ENCODE measurements at places on chromosomes 1 and 21. TPM values are rescaled to one million over a fixed set of nuclear protein-coding genes. Genes with fewer than 3 reads are reported as not detected.

The AMY1B gene
- not detected for total RNA-seq

The PLA2G5 gene
- total RNA-seq: 47.1 TPM

The SPRR2G gene
- total RNA-seq: not detected

The ABCG1 gene
- total RNA-seq: 11.1 TPM

The NES gene
- total RNA-seq: 94.7 TPM

GRCh38 chr1:172585348-172585747 lies 52.4 kb downstream of the SUCO start:
- no peak for DNase-seq

DNA sequence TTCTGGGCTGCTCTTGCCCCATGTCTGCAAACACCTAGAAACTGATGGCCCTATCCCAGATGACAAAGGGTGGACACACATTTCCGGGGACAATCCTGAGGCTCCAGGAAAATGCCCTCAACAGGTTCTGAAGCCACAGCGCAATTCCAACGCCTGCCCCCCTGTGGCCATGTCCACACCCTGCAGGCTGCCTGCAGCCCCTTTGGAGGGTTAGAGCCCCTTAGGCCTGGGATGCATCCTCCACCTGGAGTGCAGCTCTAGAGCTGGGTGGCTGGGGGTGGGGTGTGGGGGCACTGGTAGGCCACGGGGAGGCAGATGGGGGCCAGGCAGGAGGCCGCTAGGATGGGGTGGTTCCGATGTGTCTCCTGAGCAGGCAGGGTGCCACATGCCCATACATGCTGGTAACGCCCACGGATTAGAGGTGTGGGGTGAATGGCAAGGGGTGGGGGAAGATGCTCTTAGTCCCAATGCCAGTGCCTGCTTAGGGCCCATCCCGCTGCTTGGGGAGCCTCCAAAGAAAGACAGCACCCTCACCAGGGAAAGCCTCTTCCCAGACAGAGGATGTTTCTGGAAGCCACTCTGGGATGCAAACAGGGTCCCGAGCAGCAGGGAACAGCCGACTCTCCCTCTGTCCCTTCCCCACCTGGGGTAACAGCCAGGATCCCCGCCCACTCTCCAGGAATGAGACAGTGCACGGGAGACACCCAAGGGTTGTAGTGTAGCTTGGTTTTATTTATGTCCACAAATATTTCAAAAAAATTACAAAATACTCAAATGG lies 34.0 kb downstream of the SLC45A1 start:
- peak; percentile 46 for DNase-seq

DNA sequence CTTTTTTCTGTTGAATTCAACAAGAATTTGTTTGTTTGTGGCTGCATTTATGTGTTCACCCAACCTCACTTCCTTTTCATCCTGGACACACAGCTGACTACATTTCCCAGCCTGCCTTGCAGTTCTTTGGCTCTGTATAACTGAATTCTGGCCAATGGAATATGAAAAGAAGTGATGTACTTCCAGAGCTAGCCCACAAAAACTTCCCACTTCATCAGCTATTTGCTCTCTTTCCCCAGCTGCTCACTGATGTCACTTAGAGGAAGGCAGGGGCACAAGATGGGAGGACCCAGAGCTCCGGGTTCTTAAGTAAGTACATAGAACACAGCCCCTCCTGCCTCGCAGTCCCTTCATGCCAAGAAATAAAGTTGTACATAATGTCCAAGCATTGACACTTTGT lies 235.0 kb upstream of the FGGY start:
- DNase-seq: peak; percentile 66

DNA sequence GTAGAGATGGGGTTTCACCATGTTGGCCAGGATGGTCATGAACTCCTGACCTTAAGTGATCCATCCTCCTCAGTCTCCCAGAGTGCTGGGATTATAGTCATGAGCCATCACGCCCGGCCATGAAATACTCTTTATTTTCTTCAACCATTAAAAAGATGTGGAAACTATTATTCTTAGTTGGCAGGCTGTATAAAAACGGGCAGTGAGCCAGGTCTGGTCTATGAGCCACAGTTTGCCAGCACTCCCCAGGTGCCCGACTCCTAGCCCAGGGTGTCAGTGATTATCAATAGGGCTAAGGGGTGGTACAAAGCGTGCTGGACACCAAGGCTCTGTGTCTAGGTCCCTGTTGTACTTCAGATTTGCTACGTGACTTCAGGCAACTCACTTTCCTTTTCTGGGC lies 3.7 kb upstream of the TMEM61 start:
- DNase-seq: no peak

GRCh38 chr1:228073857-228074545 lies 8.5 kb upstream of the ARF1 start:
- DNase-seq: no peak

DNA sequence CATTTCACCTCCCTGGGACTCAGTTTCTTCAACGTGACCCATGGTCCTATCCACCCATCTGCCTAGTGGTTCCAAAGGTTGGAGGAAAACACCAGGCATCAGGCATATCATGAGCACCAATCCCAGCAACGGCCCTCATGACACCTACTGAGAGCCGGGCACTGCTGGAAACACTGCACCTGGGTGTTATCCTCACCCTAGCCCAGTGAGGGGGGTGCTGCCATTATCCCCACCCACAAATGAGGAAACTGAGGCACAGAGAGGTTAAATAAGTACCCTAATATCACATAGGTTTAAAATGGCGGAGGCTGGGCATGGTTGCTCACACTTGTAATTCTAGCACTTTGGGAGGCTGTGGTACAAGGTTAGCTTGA lies 206.9 kb downstream of the MATN1 start:
- DNase-seq: no peak

DNA sequence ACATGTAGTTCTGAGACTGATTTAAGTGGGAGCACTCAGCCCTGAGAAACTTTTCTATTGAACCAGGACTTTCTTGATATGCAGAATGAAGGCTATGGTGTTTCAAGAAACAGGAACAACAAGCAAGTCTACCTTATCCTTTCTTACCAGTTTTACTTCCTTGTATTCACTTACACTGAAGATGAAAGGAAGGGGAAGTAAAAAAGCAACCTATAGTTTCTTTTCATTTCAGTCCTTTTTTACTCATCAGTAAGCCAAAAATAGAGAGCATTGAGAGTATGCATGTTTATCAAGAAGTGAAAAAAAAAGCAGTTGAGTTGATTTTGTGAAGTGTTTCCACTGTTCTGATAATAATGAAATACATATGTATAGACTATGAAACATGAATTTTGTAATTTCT lies 1010.3 kb downstream of the AMY1C start:
- DNase-seq: no peak

- DNase-seq: no peak
Measured at GRCh38 chr1:75937034-75937433, 4.8 kb upstream of the ASB17 start.

DNA sequence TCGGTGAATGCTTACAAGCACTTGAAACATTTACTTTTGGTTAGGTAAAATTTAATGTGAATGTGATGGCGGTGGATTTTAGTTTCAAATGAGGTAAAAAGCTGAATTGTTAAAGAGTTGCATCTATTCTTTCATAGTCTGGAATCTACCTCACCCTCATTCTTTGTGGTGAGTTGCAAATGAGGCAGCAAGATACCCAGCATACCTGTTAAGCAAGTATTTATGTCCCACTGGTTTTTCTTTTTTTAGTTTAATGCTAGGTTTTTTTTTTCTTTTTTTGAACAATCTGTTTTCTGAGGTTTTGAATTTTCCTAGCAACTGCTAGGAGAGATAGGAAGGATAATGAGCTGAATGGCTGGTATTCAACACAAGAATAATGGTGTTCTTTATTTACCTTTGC lies 127.9 kb upstream of the CACYBP start:
- no peak for DNase-seq

DNA sequence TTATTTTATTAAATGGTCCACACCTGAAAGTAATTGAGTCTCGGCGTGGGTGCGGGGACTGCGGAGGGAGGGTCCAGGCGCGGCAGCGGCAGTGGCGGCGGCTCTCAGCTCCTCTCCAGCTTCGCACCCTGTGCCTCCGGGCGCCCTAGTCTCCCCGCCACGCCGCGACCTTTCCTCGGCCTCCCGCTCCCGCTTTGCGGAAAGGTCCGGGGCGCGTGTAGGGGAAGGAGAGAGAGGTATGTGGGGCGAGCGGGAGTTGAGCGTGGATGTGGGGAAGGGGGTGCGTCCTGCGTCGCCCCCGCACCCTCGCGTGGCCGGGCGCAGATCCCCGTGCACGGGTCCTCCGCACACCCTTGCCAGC lies 13.4 kb upstream of the ALX3 start:
- no peak for DNase-seq

GRCh38 chr1:41274752-41275545 lies 32.8 kb upstream of the SCMH1 start:
- no peak for DNase-seq

GRCh38 chr1:68119445-68119844 lies 69.0 kb upstream of the DIRAS3 start:
- no peak for DNase-seq

All from left ventricle myocardium superior (tissue), 1 donor.